Stimulated activated CD4-positive, alpha-beta T cell treated with anti-CD3 and anti-CD28 coated beads, Interleukin-1b, Interleukin-23, amount 100 ng/mL, for 1 hour (primary cell): ENCODE measurements at places on chromosomes 3 and 15.

DNA sequence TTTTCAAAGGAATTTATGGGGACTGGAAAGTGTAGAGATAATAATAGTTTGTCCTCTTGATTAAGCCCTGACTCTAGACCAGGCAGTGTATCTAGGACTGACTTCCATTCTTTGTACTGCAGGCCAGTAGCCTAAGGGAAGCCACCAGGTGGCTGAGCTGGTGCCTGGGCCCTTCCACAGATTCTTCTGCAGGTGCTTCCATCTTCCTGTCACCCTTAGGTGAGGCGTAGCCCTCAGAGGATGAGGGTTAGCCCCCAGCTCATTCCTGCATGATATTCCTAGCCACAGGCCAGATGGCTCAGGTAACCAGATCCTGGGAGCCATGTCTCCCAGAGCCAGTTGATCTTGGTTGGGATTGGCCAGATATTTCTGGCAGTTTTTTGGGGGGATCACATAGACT lies 169.0 kb upstream of the IL12A start:
- DNase-seq = no peak

GRCh38 chr3:98038286-98038685 lies 3.2 kb upstream of the GABRR3 start:
- no peak for DNase-seq

DNA sequence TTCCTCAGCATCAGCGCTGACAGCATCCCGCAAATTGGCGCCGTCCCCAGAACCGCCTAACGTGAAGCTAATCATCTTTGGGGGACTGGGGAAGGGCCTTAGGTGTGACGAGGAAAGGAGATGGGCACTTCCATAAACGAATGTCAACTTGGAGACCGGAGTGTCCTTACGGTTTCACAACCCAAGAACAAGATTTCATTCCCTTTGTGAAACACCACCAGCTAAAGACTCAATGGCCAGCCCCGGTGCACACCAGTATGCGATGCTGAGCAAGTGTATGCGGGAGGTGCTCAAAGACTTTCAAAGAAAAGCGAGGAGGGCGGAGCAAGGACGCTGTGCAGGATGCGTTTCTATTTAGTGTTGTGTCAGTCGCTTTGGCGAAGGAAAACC lies 759 bp upstream of the TTBK2 start:
- no peak for DNase-seq

DNA sequence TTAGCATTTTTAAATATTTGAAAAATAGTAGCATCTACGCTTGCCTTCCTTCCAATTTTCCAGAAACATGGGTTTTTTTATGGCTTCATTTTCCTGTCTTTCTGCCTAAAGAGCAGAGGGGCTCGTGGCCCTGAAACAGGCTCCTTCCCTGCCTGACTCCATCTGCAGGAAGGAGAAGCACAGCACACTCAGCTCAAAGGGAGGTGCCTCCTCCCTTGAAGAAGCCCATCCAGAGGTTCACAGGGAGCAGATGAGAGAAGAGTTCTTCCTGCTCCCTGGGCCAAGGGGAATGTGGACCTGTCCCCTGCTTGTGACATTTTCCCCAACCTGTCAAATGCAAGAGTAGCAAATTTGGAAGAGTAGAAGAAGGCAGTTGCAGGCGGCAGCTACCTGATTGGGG lies 55.8 kb downstream of the BBX start:
- no peak for DNase-seq

DNA sequence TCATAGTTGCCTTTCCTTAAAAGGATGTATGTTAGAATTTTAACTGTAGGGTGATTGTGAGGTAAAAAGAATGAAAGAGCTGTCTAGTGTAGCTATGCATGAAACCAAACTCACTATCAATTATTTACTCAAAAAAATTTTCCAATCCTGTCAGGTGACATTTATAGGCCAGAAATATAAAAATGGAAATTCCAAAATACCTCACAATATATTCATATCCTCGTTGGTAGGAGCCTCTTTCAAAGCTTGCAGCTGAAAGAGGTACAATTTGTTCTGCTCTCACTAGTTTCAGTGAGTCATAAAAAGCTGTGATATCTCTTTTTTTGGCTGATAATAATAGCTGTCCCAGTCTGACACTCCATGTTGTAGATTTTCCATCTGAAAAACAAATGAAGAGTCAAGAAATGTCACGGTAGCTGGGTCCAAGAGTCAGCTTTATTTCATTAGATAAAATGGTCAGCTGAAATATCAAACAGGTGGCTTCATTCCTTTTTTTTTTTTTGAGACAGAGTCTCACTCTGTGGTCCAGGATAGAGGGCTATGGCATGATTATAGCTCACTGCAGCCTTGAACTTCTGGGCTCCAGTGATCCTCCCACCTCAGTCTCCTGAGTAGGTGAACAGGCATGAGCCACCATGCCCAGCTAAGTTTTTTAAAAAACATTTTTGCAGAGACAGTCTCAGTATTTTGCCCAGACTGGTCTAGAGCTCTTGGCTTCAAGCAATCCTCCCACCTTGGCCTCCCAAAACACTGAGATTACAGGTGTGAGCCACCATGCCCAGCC lies 50.8 kb upstream of the XRN1 start:
- DNase-seq = no peak

GRCh38 chr3:14137445-14137844 lies 12.6 kb downstream of the TMEM43 start:
- no peak for DNase-seq

- DNase-seq = no peak
These were observed 14.8 kb upstream of the P2RY14 start for GRCh38 chr3:151293127-151293526.

DNA sequence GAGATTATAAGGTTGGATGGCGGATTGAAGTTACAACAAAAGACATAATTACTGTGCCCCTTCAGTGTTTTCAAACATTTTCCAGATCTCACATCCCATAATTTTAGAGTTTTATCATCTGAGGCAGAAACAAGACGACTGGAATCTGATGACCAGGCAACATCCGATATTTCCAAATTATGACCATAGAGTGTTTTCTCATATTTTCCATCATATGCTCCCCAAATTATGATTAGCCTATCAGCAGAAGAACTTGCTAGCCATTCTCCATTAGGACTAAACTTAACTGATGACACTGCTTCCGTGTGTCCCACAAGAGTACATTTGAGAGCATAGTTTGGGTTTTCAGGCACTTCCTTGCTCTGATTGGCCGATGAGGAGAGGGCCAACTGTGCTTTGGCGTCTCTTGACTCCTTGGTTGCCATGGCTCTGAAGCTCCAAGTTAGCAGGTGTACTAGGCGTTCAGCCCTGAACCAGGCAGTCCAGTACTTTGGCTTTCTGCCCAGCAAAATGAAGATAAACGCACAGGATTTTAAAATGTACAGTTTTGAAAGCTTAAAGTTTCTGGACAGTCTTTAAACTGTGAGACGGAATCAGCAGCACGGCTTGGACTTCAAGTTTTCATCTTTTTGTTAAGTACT lies 638 bp downstream of the WDR5B start:
- DNase-seq = no peak

- no peak for DNase-seq
These were observed at the start of gene SEMA3B for GRCh38 chr3:50268703-50269451. Gene SEMA3B, plus strand, starts transcription at chr3:50269147. Its CDS starts 94 bp downstream, at chr3:50269241.

GRCh38 chr3:128077202-128077624 lies 25.0 kb downstream of the SEC61A1 start:
- DNase-seq = no peak

DNA sequence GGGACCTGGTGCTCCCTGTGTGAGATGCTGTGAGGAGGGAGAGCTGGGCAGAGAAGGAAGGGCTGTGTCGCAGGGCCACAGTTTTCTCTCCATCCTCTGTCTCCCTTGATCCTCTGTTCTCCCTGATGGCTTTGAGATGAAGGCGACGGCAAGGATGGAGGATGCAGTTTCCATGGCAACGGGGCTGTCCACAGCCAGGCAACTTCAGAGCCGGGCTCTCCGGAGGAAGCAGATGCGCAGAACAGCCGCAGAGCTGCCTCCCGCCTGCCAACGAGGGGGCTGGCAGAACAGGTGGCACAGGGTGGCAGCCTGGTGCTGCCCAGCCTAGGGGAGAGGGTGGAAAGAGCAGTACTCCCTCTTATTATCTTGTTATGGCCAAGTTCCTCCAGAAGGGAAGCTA lies 9.9 kb upstream of the GRM2 start:
- no peak for DNase-seq

DNA sequence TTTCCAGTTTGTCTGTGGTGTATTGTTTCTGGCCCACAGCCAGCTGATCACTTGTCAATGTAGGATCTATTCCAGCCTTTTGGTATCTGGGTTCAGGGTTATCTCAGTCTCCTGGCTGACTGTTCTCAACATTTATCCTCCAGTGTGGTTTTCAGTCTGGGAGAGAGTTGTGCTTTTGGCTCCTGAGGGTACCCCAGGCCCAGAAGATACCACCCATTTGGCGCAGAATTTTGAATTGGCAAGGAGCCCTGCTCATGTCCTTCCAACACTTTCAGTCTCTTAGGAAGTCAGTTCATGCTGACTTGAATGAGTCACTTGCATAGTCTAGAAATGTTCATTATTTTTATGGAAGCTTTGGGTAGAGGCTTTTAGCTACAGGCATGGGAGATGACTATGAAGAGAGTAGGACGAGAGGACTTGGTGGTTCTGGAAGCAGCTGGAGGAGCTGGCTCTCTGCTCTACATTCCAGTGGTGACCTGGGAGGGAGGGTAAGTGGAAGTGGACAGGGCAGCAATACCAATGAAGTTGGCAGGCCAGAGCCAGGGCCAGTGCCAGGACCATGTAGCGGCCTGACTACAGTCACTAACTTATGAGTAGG lies 7.2 kb downstream of the POLR2H start:
- DNase-seq = no peak

GRCh38 chr3:73828348-73828747 lies 203.6 kb upstream of the PDZRN3 start:
- no peak for DNase-seq

- no peak for DNase-seq
These were observed 115.7 kb upstream of the PRTG start for GRCh38 chr15:55858661-55859060.

DNA sequence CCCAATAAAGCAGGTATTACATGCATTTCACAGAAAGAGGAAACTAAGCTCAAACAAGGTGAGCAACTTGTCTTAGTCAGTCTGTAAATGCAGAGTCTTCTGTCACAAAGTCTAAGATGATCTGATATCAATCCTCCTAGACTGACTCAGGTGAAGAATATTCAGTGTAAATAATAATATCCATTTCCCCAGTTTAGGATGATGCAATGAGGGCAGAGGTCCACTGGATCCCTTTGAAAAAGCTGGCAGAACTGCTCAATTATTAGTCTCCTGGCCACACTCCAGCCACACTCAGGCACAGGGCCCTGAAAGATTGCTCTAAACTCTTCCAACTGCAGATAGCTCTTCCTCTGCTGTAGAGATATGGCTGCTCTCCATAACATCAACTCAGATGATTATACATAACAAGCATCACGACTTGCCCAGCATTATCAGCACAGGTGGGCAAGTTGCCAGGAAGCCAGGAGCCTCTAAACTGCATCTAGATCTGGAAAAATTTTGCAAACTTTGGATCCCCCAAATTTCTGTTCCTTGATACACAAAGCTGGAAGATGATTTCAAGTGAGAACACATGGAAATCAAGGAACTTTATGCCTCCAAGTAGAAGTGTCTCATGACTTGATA lies 129.8 kb upstream of the CPNE4 start:
- no peak for DNase-seq

DNA sequence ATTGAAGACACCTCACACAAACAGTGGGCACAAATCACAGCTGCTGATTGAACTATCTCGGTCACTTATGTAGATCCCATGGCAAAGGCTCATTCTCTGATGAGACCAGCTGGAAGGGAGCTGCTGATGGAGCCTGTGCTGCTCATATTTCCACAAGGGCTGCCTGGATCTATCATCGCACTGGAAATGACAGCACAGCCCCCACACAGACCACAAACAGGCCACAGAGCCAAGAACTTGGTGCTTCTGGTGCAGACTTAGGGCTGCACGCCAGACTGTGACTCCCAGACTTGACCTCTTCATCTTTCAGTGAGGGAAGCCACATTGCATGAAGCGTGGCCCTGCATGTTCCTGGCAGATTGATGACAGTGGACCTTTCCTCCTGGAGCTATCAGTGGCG lies 197.6 kb downstream of the MINAR1 start:
- DNase-seq = no peak

GRCh38 chr3:30639937-30640336 lies 33.5 kb downstream of the TGFBR2 start:
- DNase-seq = no peak

- no peak for DNase-seq
These were observed 4.8 kb downstream of the SACM1L start for GRCh38 chr3:45693941-45694521.

- DNase-seq = no peak
These were observed 9.7 kb downstream of the TNFSF10 start for GRCh38 chr3:172513488-172513887.

DNA sequence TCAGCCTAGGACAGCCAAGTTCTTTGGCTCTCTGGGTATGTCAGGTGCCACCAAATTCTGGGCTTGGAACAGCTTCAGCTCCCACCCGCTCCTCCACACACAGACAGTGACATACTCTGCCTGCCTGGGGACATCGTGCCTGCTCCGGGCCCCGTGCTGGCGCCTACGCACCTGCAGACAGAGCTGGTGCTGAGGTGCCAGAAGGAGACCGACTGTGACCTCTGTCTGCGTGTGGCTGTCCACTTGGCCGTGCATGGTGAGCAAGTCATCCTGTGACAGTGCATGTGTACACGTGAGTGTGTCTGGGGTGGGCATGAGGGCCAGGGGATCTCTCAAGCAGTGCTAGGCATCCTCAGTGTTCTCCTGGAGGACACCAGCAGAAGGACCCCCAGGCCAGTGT lies 922 bp downstream of the IL17RC start:
- DNase-seq = no peak

DNA sequence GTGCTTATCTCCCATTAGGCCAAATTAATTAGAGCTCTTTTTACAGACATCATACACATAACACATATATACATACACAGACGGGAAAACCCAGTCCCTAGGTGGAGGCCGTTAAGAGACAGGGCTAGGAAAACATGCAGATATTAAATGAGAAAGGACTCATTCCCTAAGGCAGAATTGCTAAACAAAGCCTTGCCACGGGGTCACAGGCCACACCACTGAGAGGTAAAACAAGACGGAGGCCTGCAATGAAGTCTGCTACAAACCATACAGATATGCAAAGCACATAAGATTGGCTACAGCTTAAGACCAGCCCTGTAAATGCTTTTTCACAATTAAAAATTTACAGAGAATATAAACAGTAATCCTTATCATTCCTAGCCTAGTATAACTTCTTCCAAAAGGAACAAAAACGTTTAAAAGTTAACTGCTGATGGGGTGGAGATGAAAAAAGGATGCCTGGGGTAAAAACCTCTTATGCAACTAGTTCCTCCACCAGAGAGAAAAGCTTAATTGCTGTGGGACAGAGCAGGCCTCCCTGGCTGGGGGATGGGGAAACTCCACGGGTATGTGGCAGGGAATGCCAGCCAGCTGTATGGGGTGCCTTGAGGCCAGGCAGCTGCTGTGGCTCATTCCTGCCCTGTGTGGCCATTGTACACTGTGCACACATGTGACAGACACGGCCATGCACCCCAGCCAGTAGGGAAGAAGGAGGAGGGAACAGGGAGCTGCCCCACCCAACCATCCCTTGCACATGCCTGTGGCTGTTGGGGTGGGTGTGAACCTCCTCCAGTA lies 481.4 kb upstream of the LMCD1 start:
- DNase-seq = no peak
